NCI-H1417 treated with DMSO at 0.1 percent for 48 hours (cell line): ENCODE measurements at places on chromosomes 6 and 20.
A peak's percentile ranks its signal among the peaks of the same experiment; 100 is the strongest.

DNA sequence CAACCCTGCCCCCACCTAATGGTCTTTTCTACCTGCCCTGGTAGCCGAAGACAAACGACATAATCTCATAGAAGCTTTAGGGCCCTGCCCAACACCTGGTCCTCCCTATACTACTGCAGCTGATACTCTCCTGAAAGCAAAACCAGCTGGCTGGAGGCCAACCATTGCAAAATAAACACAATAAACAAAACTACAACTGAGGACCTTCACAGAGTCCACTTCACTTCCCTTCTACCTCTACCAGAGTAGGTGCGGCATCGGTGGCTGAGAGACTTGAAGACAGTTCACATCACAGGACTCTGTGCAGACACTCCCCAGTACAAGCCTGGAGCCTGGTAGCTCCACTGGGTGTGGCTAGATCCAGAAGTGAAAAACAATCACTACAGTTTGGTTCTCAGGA lies 476.2 kb downstream of the MMUT start:
- DNase-seq = no peak

DNA sequence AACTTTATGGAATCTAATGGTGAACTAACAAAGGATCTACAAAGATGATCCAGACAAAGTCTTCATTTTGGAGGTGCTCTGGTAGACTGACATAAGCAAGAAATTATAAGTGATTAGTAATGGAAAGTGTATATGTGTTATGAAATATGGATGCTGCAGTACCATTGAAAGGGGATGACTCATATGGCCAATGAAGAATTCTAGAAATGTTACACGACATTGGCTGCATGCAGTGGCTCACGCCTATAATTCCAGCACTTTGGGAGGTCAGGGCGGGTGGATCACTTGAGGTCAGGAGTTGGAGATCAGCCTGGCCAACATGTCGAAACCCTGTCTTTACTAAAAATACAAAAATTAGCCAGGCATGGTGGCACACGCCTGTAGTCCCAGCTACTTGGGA lies 23.5 kb downstream of the CFAP206 start:
- DNase-seq = no peak

DNA sequence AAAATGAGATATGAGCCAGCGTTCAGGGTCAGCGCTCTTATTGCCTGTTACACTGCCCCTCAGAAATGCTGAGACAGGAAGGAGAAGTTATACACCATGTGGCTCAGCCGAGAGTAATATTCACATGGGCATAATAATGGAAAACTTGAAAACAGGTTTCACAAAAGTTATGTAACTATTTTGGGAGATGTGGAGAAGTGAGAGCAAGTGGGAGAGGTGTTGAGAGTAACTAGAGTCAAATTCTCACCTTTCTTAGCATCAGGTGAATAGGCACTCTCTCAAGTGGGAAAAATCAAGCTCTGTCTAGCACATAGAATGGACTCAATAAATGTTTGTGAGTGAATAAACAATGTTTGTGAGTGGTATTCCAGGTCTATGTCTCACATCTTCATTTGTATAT lies 94.5 kb downstream of the TBX18 start:
- DNase-seq = no peak

DNA sequence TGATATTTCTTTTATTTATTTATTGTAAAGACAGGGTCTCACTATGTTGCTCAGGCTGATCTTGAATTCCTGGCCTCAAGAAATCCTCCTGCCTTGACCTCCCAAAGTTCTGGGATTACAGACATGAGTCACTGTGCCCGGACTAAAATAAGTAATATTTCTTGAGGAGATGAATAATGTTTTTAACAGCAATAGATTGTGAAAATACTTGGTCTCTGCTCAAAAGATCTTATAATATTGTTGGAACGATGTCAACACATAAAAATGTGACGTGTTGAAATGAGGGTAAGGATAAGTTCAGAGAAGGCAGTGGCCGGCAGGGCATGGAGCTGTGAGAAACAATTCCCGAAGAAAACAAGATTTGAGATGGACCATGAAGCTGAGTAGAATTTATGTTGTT lies 178.7 kb downstream of the GJA1 start:
- no peak for DNase-seq

GRCh38 chr20:50915424-50915823 lies 15.8 kb downstream of the ADNP start:
- no peak for DNase-seq

DNA sequence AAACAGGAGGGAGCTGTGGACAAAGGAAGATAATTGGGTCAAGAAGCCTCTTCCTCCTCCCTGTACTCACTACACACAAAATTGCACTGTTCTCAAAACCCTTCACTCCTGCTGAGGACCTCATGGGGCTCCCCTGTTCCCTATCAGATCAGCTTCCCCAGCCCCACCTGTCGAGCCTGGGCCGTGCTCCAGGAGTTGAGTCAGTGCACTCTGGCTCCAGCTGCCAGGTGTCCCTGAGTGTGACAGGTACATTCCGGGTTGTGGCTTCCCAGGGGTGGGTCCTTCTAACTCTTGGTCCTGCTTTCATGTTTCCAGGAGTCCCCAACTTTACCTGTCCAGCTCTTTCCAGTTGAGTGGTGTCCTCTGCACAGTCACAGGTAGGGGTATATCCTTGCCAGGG lies 8.4 kb downstream of the RAB5IF start:
- DNase-seq = no peak

- DNase-seq = no peak
Measured at GRCh38 chr6:38933426-38933825, 115.2 kb upstream of the GLP1R start.

DNA sequence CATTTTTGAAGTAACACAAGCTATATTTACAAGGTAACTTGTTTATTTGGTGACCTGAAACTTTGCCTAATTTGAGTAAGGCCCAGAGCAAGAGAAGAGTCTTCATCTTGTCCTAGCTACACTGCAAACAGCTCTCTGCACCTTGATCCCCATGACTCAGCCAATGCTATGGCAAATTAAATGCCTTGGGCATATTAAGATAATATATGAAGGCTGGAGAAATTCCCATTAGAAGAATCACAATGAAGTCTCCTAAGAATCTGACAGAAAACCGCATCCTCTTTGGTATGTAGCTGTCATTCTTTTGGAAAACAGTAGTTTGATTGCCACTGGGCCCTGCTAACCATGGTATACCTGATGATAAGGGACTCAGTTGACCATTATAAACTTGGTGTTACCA lies 204.5 kb downstream of the UBE3D start:
- DNase-seq = no peak

GRCh38 chr6:81547149-81547548 lies 205.3 kb downstream of the TENT5A start:
- no peak for DNase-seq

GRCh38 chr20:64261138-64261537 lies 5.6 kb downstream of the PCMTD2 start:
- DNase-seq = no peak

DNA sequence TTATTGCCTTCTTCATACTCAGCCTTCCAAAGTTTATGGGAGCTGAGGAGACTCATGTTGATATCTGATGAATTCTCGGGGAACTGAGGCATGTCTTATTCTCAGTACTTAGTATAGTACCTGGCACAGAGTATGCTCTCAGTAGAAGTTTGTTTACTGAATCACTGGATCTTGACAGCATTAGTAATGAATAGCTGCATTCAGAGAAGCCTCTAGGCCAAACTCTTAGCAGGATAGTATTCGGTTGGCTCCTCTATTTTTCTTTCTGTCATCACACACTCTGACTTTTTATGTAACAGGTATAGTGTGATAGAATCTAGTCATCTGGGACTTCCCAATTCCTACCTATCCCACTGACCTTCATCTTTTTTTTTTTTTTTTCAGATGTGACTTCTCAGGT lies 566.4 kb upstream of the MAN1A1 start:
- DNase-seq = no peak

DNA sequence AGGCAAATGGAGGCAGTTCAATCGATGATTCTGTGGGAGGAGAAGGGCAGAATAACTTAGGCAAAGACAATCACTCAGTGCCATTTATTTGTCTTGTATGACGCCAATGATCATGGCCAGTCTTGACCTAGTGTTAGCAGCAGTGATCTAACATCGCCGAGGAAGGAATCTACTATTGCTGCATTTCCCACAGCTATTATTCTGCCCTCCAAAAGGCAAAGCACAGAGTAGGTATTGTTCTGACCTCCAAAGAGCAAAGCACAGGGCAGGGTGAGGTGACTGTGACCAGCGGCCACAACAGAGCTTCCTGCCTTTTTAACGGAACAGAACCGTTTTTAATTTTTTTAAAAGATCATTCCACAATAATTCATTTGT lies 235.9 kb downstream of the CDH4 start:
- DNase-seq = no peak

DNA sequence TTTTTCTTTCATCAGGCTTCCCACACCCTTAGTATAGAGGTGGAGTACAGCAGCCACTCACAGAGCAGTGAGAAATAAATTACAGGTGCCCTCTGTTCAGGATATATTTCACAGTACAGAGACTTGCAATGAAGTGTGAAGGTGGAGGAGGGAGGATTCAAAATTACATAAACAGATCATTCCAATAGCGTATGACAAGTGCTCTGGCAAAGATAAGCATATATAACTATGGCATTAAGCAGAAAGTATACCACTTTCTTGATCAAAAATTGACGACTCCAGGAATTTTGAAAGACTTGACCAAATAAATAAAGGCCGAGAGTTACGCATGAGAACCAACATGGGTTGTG lies 108.7 kb downstream of the GPX5 start:
- DNase-seq = no peak

GRCh38 chr6:113143206-113143605 lies 713.9 kb upstream of the MARCKS start:
- no peak for DNase-seq

DNA sequence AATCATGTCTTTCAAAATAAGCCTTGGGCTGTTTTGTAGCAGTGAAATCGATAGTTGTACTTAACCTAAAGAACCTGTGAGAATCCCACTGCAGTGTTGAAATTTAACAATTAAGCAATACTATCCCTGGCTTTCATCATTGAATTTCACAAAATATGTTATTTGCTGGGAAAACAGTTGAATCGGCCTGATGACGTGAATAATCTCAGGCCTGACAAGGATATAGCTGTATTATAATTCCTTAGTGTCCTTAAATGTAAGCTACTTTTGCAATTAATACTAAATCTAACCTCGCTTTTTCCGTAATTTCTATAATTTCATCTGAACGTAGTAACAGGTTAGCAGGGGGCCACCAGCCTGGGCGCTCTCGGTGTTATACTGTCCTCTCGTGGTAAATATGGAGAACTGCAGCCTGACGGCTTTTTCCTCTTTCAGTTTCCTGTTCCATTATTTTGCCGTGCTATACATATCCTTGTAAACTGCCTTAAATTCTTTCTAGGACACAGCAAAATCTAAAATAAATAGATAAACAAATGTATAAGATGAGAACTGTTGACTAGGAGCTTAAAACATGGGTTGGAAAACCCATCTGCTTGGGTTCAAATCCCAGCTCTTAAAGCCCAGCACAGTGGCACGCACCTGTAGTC lies 24.0 kb downstream of the MTFR2 start:
- DNase-seq = peak; percentile 46

GRCh38 chr6:14518515-14519217 lies 401.1 kb downstream of the CD83 start:
- DNase-seq = no peak

DNA sequence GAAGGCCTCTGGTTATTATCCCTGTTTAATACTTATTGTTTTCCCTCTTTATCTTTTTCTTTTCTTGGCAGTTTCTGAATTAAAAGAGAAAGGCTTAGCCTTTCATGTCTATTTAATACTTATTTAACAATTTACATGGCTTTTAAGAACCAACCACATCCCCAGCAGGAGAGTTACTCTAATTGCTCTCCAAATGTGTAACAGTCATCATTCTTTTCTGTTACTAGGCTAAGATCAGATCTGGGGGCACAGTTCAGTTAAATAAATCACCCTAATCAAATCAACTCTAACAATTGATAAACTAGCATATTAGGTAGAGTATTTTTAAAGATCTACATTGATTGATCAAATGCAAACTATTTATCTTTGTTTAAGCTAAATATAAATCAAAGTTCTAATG lies 54.1 kb upstream of the NT5E start:
- no peak for DNase-seq

GRCh38 chr6:14035071-14035847 lies 82.3 kb upstream of the CD83 start:
- no peak for DNase-seq

DNA sequence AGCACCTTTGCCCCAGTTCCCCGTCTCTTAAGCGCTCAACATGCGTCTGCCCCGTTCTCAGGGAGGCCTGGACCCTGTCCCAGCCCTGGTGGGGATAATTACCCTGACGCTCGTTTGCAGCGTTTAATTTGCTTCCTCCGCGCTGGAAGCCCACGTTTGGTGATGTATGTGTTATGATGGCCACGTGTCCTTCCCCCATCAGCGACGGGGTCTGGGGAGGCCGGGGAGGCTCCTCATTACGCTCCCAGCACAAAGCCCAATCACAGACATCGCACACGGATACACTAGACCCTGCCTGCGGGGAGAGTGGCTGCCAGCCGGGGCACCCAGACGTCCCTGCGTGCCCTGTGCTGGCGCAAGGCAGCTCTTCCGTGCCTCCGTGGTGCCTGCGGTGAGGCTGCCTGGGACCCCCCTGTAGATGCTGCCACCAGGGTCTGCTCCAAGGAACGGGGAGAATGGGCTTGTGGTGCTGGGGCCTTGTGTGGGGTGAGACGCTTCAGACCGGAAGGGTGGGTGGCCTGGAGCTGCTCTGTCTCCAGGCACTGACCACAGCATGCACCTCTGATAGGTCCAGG lies 10.2 kb upstream of the CHRNA4 start:
- DNase-seq = no peak

- no peak for DNase-seq
Measured at GRCh38 chr6:129785756-129786135, 75.4 kb downstream of the TMEM244 start.

DNA sequence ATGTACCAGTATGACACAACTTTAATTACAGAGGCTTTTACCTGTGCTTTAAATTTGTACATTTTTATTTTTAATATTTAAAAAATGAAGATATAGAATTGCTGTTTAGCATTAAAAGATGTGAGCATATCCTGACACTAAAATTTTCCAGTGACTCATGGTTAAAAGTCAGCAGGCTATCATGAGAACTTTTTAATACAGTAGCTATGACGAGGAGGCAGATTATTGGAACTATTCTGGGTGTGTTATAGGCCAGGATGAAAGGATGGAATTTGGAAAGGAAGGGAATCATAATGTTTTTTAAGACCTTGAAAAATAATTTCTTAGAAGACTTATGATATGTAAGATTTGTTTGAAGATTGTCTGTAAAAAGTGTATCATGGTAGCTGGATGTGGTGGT lies 91.0 kb downstream of the GFRA4 start:
- DNase-seq = no peak
